ENCODE measurements at places on chromosomes 12 and 14.

DNA sequence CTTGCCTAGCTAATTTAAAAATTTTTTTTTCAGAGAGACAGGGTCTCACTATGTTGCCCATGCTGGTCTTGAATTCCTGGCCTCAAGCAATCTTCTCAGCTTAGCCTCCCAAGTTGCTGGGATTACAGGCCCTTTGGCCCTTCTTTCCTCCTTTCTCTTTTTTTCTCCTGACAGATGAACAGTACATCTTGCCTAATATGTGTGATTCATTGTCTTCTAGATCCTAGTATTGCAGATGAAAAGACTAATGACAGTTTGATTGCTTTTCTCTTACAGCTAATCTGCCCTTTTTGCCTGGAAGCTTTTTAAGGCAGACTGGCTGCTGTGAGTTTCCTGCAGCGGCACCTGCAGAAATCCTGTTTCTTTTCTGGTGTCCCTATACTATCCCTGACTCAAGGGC, 12.0 kb downstream of the DEPDC4 start:
- DNase-seq = no peak

- DNase-seq = peak; percentile 84
These were observed 57.9 kb upstream of the PNMA1 start for GRCh38 chr14:73771848-73772638.

GRCh38 chr12:84862186-84862585, 50.4 kb downstream of the SLC6A15 start:
- DNase-seq = no peak

DNA sequence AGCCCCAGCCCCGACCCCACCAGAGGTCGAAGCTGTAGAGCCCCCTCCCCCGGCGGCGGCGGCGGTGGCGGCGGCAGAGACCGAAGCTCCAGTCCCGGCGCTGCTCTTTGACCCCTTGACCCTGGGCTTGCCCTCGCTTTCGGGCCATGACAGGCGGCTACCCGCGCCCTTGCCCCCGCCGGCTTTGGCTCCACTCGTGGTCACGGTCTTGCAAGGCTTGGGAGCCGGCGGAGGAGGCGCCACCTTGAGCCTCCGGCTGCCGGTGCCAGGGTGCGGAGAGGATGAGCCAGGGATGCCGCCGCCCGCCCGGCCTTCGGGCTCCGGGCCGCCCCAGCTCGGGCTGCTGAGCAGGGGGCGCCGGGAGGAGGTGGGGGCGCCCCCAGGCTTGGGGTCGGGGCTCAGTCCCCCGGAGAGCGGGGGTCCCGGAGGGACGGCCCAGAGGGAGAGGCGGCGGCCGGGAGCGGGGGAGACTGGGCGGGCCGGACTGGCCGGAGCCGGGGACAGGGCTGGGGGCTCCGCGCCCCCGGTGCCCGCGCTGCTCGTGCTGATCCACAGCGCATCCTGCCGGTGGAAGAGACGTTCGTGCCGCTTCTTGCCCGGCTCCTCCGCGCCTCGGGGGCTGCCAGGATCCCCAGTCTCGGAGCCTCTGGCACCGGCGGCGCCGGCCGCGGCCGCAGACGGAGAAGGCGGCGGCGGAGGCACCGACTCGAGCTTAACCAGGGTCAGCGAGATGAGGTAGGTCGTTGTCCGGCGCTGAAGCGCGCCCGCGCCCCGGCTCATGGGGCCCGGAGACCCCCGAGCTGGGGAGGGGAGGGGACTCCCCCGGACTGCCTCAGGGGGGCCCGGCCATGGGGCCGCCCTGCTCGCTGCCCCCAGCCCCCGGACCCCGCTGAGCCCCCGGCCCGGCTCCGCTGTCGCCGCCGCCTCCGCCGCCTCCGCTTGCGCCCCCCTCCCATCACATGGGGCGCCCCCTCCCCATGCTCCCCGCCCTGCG, 778 bp downstream of the AGAP2 start:
- peak; percentile 31 for DNase-seq

DNA sequence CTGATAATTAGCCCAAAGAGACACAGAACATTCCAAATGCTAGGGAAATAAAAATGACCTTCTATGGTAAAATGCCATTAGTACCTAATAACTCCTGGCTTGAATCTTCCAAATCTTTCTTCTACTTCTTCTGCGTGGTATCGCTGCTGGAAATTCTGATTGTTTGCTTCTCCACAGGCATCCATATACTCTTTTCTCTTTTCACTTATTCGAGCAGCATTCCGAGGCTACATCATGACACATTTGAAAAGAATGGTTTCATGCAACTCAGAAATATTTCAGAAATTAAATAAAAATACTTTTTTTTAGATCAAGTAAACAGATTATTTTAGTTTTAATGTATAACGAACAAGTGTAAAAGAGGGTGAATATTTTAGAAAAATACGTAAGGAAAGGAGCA, 18.9 kb downstream of the ZCCHC8 start:
- no peak for DNase-seq

- DNase-seq = no peak
These were observed 163.0 kb downstream of the ATP23 start for GRCh38 chr12:58104351-58104755.

DNA sequence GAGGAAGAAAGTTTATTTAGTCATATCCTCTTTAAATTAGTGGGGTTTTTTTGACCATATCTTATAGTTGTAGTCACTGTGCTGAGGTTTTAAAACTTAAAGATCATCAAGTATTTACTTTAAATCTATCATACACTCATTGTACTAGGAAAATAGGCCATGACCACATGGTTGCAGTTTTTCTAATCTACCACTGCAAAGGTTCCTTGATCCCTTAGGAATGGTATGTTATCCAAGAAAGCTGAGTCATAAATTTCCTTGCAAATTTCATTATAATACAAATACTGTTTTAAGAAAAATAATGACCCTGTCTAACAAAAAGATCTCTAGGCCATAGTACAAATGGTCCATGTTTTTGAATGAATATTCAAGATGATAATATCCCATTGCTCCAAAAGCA, 74.7 kb downstream of the DBX2 start:
- DNase-seq = no peak

DNA sequence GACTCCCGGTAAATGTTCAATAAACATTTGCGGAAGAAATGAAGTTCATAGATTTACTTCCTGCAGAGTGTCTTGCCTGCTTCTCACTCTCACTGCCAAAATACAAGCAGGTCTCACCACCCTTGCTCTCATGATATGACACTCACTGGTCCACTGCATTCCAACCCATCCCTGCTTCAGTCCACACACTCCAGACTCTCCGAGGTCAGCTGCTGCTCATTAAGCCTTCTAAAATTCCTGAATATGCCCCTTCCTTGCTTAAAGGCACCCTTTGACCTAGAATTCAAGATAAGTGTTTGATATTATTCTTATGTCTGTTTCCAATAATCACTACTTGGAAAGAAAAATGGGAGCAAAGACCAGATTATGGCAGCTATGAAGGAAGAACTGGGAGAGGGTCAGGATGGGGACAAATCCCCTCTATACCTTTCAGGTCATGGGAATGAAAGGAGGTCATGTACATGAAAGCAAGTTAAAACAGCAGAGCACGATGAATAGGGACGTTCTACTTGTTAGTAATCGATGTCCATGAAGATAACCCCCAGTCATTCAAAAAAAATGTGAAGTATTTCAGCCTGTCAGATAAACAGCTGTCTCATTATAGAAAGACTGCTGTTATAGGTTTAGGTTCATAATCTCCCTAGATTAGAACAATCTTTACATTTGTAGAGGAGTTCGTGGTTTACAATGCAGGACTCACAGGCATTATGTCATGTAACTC, 10.5 kb upstream of the NID2 start:
- DNase-seq = no peak

GRCh38 chr14:53613404-53614253, 343.0 kb downstream of the BMP4 start:
- peak; percentile 4 for DNase-seq
